CD8-positive, alpha-beta T cell (primary cell): ENCODE measurements at places on chromosomes 1 and 21.

GRCh38 chr1:17200756-17201155 lies 4.2 kb upstream of the PADI1 start:
- DNase-seq, result no peak

- DNase-seq, result peak; percentile 35
Measured at GRCh38 chr1:157137408-157138219, 581 bp downstream of the ETV3 start.

- no peak for DNase-seq
Measured at GRCh38 chr1:31201931-31202360, 37.7 kb downstream of the NKAIN1 start.

GRCh38 chr1:64010316-64010715 lies 193.1 kb upstream of the UBE2U start:
- DNase-seq, result no peak

DNA sequence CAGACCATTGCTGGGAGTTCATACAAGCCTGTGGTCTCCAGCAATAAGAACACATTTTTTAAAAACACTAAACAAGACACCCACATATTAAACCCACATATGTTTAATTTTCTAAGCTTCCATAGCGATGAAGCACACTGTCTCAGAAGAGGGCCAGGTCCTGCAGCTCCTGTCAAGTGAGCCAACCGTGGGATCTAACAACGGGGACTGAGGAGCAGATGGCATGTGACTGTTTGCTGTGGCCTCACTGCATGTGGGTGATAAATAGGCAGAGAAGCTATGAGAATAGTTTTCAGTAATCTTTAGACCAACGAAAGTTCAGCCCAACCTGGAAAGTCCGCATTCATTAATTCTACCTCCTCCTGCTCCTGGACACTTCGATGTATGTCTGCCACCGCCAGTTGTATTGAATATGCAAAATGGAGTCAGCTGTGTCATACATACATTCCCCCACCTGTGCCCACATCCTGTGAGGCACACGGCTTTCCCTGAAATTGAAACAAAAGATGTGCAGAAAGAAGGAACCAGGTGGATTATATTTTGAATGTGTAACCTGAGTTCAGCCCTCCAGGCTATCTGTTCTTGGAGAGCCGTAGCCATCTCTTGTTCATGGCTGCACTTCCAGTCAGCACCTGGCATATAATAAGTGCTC lies 88.2 kb downstream of the MIS18A start:
- DNase-seq, result no peak

GRCh38 chr1:226268421-226269124 lies 40.4 kb downstream of the LIN9 start:
- DNase-seq, result no peak

GRCh38 chr1:24915816-24916602 lies 14.1 kb downstream of the RUNX3 start:
- no peak for DNase-seq

- no peak for DNase-seq
Measured at GRCh38 chr1:95793893-95794292, 559.9 kb downstream of the RWDD3 start.

GRCh38 chr1:177045151-177045550 lies 119.4 kb downstream of the ASTN1 start:
- DNase-seq, result no peak

- DNase-seq, result no peak
Measured at GRCh38 chr1:175466556-175466955, 274.0 kb upstream of the KIAA0040 start.

GRCh38 chr1:157626099-157626498 lies 28.2 kb upstream of the FCRL4 start:
- no peak for DNase-seq

GRCh38 chr1:185520188-185520920 lies 203.3 kb upstream of the IVNS1ABP start:
- DNase-seq, result no peak

DNA sequence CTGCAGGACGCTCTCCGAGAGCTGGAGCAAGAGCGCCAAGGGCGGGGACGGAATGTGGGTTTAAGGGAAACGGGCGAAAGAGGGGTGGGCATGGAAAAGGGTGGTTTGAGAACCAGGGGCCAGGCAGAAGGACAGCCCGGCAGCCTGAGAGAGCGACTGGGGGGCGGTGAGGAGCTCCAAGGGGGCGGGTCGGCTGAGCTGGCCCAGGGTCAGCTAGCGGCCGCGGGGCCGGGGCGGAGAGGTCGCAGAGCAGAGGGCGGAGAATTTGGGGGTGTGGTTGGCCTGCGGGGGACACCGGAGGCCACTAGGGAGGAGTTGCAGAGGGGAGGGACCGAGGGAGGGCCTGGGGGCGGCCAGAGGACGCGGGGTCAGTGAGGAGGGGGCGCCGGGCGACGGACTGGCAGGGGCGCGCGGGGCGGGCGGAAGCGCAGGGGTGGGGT lies 54.7 kb downstream of the NDUFS5 start:
- DNase-seq, result no peak

DNA sequence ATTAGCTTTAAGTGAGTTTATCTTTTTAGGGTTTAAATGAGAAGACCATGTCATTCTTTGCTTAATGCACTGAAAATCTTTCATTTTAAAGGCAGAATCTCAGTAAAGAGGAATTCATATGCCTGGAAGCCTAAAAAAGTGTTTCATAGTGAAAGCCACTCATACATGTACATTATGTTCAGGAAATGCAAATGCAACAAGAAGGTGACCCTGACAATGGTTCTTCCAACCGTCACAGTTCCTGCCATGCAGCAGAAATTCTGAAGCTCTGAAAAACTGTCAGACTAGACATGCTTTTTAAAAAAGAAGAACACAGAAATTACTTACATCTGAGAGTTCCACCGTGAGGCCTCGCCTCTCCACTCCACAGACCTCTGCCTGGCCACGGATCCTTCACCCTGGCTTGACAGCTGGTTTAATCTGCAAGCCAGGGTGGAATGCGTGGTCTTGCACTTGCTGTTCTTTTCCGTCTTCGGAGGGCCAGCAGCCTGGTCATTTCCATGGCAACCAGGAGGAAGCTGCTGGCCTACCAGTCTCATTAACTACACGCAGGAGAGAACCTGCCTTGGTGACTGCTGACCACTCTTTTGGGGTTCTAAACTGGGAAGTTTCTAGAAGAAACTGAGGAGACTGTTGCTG lies 41.8 kb upstream of the PAXBP1 start:
- DNase-seq, result no peak

DNA sequence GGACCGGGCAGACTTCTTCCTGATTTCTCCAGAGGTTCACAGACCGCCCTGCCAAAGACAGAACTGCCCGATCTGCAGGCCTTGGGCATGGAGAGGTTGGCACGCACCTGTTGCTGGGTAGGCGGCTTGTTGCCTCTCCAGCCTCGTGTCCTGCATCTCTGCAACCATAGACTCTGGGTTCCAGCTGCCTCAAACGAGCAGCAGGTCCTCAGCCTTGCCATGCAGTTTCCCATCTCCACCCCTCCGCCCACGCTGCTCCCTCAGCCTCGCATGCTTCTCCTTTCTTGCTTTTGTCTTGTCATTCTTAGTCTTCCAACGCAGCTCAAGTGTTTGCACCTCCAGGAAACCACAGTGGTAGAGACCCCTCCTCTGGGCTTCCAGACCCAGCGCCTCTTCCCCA lies 126.2 kb downstream of the LACTBL1 start:
- no peak for DNase-seq

DNA sequence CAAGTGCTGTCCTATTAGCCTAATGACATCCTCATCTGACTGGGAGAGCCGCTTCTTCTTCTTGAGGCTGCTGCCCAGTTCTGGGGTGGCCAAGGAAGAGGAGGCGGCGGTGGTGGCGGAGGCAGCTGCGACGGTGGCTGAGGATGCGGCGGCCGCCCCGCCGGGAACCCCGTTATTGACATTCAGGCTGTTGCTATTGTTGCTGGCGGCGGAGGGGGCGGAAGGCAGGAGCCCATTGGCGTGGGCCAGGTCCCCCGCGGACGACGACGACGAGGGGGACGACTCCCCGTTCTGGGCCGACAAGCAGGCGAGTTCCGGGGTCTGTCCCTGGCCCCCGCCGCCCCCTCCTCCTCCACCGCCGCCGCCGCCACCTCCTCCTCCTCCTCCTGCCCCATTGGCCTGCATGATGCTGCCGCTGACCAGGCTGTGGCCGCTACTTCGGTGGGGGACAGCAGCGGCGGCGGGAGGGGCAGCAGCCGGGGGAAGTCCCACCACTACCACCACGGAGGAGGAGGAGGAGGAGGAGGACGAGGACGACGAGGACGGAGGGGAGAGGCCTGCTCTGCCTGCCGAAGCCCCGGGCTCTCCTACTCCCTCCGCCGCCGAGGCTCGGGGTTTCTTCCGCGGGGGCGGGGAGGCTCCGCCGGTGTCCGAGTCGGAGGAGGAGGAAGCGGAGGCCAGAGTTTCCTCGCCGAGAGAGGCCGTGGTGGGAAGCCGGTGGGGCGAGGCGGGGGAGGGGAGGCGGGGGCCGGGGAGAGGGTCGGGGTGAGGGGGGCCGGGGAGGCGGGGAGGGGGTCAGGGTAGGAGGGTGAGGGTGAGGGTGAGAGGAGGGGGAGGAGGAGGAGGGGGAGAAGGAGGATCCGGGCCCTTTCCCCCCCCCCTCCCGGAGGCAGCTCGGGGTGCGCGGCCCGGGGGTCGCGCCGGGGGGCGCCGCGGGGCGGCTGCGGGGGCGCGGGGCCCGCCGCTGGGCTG lies 610 bp downstream of the WDR26 start:
- DNase-seq, result peak; percentile 23

DNA sequence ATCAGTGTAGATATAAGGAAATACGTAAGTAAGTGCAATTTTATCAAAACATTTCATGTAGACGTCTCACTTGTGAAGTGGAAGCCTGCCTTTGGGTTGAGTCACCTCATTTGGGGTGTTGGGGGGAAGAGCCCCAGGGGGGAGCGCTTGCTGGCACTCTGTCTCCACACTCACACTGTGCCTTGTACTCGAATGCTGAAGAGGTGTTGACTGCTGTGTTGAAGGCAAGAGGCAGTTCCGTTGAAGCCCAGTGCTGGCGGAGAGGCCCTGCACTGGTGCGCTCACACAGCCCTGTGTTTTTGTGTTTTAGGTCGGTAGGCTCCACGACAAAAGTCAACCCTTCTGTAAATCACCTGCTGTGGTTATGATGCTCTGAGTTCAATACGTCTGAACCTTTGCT lies 131.9 kb upstream of the COL6A1 start:
- DNase-seq, result no peak

DNA sequence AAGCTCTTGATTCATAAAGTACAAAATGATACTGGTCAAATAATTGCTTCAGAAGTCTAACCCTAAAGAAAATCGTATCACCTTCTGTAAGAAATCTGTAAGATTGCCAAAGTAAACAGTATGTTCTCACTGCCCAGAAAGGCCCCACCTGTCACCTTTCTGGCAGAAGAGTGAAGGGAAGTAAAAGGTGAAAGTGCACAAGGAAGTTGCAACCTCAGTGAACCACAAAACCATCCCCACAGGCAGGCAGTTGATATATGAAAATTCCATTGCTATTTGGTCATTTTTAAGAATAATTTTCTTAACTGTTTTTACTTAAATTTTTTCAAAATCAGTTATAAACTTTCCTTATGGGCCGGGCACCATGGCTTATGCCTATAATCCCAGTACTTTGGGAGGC lies 48.5 kb upstream of the FBXO28 start:
- no peak for DNase-seq

DNA sequence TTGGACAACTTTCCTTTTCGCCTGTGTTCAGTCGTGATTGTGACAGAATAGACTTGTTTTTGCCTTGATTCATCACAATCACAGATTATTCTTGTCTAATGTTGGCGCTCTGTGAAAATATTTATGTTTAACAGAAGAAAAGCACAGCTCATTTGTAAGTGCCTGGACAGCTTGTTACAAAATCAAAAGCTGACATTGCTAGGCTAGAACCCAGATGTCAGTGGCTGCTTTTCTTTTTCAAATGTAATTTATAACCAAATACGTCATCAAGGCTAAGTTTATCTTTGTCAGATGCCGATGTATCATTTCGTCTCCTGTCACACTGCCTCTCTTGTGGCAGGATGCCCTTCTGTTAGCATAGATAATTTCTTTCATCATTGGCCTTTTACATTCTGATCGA lies 1227.3 kb downstream of the PLA2G4A start:
- DNase-seq, result no peak

GRCh38 chr1:112997781-112998180 lies 41.8 kb upstream of the SLC16A1 start:
- DNase-seq, result no peak

DNA sequence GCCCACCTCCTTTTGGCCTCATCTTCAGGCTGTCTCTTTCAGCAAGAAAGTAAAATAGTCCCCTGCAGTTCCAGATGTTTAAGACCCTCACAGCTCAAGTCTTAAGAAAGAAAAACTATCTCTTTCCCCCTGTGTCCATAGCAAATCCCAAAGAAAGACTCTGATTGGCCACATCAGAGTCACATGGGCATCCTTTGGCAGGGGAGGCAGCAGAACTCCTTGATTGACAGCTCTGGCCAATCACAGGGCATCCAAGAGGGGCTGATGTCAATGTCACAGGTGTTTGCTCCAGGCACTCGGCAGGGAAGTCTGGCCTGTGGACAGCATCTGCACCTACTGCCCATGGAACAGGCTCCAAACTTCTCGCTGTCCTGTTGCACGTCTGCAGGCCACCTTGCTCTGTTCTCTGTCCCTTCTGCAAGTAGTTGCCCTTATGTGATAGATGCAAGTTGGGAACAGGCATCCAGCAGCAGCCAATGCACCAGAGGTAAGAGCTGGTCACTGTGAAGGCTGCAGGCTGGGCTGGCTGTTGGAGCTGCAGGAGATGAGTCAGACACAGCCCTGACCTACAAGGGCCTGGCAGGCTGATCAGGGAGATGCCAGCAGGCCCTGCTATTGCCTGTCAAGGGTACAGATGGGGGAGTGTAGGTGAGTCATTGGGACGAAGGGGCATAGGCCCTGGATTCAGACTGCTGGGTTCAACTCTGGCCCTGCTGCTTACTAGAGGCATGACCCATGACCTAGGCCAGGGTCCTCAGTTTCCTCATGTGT lies 96.8 kb upstream of the TMEM51 start:
- no peak for DNase-seq

- DNase-seq, result no peak
Measured at GRCh38 chr1:232899839-232900238, 50.6 kb upstream of the NTPCR start.

- DNase-seq, result no peak
Measured at GRCh38 chr1:155514582-155515187, 47.9 kb downstream of the ASH1L start.

DNA sequence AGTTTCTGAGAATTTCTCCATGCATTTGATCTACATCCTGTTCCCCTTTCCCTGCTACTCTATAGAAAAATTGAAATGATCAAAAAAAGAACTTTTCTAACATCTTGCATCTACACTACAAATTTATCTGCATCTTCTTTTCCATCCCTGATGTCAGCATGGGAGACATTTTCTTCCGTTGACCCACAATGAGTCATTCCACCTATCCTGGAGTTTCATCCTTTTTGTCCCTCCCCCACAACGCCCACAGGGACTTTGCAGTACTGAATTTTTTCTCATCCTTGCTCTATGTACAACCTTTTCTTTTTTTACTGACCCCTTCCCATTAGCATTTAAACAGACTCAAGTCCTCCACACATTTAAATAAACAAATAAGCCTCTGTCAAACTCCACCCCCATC lies 112.2 kb upstream of the MROH9 start:
- DNase-seq, result no peak

GRCh38 chr1:110185181-110185580 lies 24.9 kb upstream of the KCNC4 start:
- no peak for DNase-seq

GRCh38 chr1:187844313-187844712 lies 1015.6 kb downstream of the PLA2G4A start:
- DNase-seq, result no peak
